ENCODE measurements at places on chromosomes 12 and 14.

DNA sequence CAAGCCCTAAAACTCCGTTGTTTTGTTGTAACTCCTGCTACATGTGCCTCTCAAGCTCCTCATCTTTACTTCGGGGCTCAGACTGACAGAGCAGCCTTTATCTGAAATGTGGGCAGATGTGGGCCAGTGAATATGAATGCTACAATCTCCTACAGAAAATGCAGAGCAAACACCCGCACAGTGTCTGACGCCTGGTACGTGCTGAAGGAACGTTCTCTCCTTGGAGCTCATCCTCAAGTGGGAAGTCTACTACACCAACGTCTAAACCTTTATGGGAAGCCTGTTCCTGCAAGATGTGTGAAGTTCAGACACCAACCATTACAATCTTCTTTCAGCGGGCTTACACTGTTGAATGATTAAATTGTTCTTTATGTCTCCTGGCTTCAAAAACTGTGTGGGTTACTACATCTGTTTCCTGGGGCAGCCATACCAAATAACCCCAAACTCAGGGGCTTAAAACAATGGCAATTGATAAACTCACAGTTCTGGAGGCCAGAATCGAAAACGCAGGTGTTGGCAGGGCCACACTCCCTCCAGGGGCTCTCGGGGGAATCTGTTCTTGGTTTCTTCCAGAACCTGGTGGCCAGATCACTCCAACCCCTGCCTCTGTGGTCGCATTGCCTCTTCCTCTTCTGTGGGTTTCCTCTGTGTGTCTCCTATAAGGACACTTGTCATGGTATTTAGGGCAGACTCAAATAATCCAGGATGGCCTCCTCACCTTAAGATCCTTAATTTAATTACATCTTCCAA is 179.7 kb upstream of the PLXNC1 start:
- DNase-seq = no peak

GRCh38 chr12:122067966-122068365 is 10.6 kb upstream of the MLXIP start:
- no peak for DNase-seq

DNA sequence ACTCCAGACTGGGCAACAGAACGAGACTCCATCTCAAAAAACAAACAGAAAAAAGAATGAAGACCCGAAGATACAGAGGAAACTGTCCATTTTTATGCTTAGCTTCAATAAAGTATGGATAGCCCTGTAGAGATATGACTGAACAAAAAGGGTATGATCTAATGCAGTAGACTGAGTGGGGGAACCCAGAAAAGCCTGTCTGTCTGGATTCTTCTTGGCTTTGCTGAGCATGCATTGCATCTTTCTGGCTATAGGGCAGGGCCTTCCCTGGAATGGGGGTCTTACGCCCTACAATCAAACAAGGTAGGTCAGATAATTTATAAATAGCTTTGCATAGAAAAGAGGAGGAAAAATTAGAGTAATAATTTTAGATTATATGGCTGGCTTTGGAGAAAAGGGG is 10.1 kb downstream of the MIA2 start:
- DNase-seq = no peak

GRCh38 chr14:102187044-102187443 is 47.3 kb downstream of the WDR20 start:
- peak; percentile 85 for DNase-seq

DNA sequence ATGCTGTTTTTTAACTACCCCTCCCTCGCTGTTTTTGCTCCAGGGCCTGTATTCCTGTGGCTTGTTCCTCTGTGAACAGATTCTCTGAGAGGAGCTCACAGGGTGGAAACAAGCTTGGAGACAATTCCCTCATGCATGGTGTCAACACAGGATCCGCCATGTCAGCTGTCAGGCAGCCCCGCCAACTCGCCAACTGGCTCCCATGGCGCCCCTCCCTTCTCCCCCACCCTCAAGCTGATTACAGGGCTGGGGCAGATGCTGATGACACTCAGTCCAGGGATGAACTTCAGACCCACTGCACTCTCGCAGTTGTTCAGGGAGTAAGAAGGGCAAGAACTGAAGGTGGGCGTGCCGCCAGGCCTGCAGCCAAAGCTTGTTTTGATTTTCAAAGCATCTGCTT is 229.9 kb downstream of the NTF3 start:
- peak; percentile 16 for DNase-seq

DNA sequence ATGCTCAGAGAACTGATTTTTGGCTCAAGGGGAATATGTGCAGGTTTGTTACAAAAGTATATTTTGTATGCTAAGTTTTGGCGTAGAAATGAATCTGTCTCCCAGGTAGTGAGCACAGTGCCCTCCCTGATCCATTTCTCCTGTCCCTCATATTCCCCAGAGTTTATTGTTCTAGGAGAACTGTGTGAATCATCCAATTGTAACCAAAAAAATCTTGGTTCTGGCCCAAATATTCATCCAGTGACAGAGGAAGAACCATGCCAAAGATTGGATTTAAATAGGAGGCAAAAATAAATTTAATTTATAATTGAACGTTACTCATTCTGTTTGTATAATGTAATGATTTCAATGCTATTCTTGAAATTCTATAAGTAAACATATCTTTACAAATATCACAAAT is 4.8 kb downstream of the CATSPERB start:
- DNase-seq = peak; percentile 24

DNA sequence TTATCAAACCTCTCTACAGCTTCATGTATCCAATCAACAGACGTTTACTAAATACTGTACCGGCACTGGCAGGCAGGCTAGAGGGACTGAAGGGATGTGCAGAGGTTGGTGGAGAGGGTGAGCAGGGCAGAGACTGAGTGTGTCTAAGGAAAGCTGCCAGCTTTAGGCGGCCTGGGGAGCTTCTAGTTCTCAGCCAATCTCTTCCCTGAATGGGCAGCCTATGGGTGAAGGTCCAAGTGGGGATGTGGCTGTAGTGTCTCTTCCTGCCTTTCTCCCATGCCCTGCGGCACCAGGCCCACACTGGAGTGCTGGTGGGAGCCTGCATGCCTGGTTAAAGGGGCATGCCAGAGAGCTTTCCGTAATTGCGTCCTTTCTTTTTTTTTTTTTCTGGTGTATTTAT is 239.8 kb downstream of the CACNA1C start:
- DNase-seq = no peak

- DNase-seq = peak; percentile 86
These were observed 585 bp upstream of the DYRK2 start for GRCh38 chr12:67647799-67648520.

- no peak for DNase-seq
These were observed 13.8 kb downstream of the RCOR1 start for GRCh38 chr14:102606296-102606695.

DNA sequence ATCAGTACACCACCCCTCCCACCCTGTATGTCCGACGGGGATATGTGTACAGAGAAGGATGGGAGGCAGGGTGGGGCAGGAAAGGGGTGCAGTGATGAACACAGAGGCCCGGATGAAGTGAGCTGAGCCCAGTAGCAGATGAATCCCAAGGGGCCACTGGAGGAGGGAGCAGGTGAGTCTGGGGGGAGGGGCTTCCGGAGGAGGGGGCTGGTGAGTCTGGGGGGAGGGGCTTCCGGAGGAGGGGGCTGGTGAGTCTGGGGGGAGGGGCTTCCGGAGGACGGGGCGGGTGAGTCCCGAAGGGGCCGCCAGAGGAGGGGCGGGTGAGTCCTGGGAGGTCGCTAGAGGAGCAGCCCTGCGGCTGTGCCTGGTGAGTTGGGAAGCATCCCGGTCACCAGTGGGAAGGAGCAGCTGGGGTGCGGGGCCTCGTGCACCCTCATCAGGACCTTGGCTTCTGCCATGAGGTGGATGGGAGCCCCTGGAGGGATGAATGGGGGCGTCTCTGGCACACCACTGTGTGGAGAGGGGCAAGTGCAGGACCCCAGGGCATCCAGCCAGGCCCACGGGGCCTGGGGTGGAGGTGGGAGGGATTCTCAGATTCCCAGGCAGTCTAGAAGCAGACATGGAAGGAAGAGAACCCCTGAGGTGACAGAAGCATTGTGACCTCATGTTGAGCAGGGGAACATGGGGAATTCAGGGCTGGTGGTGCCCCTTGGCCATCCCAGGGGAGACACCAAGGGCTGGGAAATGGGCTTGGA is 14.0 kb downstream of the BEGAIN start:
- no peak for DNase-seq

- DNase-seq = no peak
These were observed 961.9 kb upstream of the TMEM132C start for GRCh38 chr12:127304751-127305725.

GRCh38 chr12:65501093-65501621 is 222.7 kb downstream of the MSRB3 start:
- no peak for DNase-seq

DNA sequence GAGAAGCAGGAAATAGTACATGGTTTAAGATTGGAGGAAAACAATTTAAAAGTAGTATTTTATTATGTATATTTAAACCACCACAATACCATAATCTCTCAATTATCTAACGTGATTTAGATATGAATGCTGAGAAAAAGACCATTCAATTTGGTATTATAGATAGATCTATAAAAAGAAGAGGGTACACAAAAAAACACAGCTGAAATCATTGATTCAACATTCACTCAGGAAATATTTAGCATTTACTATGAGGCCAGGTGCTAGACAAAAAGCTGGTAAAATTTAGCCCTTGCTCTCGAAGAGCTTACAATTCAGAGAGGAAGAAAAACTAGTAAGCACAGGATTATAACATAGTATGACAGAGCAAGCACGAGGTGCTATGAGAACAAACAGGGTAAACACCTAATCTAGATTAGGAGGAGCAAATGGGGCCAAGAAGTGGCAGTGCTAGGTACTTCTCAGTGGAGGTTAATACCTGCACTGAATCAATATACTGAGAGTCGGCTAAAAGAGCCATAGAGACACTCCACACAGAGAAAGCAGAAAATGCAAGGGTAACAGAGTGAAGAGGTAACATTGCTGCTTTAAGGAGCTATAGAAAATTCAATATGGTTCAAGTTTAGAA is 27.6 kb downstream of the TRIP11 start:
- DNase-seq = no peak

GRCh38 chr12:25644979-25645378 is 91.9 kb upstream of the LMNTD1 start:
- peak; percentile 24 for DNase-seq

DNA sequence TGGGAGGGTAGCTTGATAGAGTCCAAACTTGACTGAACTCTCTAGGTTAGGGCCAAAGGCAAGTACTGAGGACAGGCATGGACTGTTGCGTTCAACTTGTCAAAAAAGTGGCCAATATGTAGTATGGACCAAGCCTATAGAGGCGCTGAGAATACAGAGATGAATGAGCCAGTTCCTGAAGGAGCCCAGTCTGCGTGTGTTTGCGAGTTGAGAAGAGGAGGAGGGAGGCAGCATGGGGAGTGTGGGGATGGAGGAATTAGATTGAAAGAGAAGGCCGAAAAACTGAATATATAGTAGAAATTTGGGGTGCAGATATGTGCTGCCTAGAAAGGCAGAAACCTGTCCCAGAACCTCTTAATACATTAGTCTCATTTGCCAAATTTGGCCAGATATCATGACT is 412.4 kb downstream of the PCNX1 start:
- DNase-seq = peak; percentile 45

DNA sequence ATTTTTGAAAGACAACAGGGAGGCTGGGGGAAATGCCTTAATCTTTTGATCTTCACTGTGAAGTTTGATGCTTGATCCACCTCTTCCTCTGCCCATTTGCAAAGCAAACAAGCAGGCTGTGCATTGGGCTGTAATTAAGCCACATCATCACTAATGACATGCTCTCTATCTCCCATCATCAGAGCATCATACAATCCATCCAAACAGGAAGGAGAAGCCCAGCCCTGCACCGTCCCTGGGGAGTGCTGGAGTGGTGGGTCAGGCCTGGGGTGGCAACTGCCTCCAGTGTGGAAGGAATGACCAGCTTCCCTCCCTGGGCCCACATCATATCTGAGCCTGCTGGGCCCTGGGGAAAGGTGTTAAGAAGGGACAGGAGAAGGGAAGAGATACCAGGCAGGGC is 6.9 kb upstream of the KRT74 start:
- no peak for DNase-seq

- DNase-seq = no peak
These were observed 15.7 kb downstream of the ARL6IP4 start for GRCh38 chr12:122996188-122996601.

DNA sequence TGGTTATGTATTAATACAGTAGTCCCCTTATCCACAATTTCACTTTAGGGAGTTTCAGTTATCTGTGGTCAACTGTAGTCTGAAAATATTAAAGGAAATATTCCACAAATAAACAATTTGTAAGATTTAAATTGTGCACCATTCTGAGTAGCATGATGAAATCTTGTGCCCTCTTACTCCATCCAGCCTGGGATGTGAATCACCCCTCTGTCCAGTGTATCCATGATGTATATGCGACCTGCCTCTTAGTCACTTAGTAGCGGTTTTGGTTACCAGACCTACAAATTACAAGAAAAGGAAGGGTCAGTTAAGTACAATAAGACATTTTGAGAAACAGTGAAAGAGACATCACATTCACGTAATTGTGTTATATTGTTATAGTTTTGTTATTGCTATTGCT is 39.9 kb upstream of the MDGA2 start:
- DNase-seq = peak; percentile 1

DNA sequence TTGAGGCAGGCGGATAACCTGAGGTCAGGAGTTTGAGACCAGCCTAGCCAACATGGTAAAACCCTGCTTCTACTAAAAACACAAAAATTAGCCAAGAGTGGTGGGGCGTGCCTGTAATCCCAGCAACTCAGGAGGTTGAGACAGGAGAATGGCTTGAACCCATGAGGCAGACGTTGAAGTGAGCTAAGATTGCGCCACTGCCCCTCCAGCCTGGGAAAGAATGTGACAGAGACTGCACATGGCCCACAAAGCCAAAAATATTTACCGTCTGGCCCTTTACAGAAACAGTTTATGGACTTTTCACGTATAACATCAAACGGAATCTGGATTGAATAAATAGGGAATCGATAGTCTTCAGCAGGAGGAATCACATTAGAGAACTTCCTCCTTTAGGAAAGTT is 3.5 kb downstream of the RSRC2 start:
- DNase-seq = peak; percentile 66

GRCh38 chr14:85517114-85517688 is 12.7 kb upstream of the FLRT2 start:
- no peak for DNase-seq

GRCh38 chr14:68011406-68012028 is 191.9 kb downstream of the RAD51B start:
- DNase-seq = peak; percentile 52

DNA sequence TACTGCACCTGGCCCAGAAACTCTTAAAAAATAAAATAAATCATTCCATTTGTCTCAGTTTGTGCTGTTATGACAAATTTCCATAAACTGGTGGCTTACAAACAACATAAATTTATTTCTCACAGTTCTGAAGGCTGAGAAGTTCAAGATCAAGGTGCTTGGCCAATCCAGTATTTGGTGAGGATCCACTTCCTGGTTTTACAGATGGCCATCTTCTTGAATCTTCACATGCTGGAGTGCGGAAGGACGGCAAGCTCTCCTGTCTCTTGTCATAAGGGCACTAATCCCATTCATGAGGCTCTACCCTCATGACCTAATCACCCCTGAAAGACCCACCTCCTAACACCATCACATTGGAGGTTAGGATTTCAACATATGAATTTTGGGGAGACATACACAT is 29.9 kb upstream of the MYBPC1 start:
- no peak for DNase-seq

- DNase-seq = no peak
These were observed 42.3 kb downstream of the ARMH4 start for GRCh38 chr14:58109744-58110143.

- DNase-seq = no peak
These were observed 426.0 kb downstream of the DAD1 start for GRCh38 chr14:22163051-22163450.
